ENCODE measurements at places on chromosomes 5 and 9.

- peak; percentile 70 for DNase-seq
Measured at GRCh38 chr5:171580502-171581265, 161.2 kb downstream of the FGF18 start.

DNA sequence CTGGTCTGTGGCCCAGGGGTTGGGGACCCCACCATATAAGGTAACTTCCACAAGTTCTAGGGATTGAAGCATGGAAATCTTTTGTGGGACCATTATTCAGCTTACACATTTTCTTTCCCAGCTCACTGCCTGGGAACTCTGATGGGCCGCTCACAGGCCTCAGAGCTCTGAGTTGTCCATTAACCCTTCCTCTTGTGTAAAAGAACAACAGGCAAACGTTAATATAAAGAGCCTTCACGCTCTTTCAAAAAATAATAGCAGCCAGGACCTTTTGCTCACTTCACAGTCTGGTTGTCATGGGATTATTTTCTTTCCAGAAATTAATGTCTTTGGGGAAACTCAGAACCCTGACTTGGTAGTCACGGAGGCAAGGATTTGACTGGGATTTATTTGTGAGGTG is 443.3 kb downstream of the AGTPBP1 start:
- no peak for DNase-seq

- no peak for DNase-seq
Measured at GRCh38 chr9:113267911-113268566, 7.3 kb downstream of the CDC26 start.

GRCh38 chr5:39513236-39513635 is 88.5 kb upstream of the DAB2 start:
- no peak for DNase-seq

GRCh38 chr5:167633114-167633513 is 658.3 kb upstream of the WWC1 start:
- DNase-seq: no peak

GRCh38 chr5:36593867-36594266 is 12.5 kb upstream of the SLC1A3 start:
- DNase-seq: no peak

DNA sequence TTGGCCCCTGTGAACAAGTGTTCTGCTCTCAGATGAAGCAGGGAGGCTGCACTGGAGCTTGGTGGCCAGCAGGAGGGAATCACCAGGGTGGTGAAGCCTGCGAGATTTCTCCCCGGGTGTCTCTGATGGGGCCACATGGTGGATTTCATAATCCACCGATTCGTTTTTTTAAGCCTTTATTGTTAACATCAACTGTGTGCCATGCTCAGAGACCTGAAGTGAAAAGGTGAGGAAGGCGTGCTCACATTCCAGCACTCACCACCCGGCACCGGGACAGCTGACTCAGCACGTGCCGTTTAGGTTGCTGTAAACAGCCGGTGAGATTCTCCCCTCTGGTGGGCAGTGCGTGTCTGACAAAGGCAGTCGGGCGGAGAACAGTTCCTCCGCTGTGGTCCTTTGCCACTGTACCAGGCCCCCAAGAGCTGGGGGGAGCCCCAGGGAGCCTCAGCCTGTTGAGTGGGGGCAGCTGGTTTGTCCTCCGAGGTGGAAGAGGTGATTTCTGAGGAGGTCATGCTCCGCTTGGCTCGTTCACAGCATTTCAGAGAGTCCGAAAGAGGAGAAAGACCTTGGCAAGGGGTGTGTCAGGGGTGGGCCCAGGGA is 12.7 kb upstream of the AHRR start:
- DNase-seq: no peak

DNA sequence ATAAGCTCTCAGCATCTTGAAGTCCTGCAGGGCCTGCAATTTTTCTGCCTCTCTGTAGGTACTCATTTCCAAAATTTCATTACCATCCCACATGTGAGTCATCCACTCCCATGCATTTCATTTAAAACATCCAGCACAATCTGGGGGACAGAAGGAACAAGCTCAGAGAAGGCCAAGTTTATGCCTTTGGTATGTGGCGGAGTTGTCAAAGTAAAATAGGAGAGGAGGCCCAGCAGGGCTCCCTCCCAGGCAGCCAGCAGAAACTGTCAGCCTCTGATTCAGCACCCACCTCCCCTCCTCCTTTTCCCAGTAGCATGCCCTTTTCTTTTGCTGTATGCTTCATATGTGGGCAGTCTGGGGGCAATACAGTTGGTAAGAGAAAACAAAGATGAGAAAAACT is 126.4 kb upstream of the ZNF366 start:
- no peak for DNase-seq

GRCh38 chr9:112831969-112832368 is 58.7 kb downstream of the SLC46A2 start:
- DNase-seq: no peak

- no peak for DNase-seq
Measured at GRCh38 chr5:143691945-143692290, 120.0 kb upstream of the HMHB1 start.

- DNase-seq: no peak
Measured at GRCh38 chr5:33857037-33857436, 34.8 kb downstream of the ADAMTS12 start.

DNA sequence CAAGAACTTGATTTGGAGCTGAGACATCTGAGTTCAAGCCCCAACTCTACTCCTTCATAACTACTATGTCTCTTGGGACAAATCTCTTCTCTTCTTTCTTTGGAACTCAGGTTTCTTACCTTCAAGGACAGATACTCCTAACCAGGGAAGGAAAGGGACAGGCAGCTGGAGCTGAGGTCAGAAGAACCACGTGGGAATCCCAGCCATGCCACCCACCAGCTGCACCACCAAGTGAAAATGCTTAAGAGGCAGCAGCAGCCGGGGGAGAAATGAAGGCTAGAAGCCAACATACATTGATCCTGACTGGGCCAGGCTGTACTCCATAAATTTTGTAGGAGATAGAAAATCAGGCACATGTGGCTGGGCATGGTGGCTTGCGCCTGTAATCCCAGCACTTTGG is 9.6 kb upstream of the OR5C1 start:
- DNase-seq: no peak

- DNase-seq: no peak
Measured at GRCh38 chr9:133368249-133368881, 7.5 kb downstream of the SURF4 start.

GRCh38 chr9:38178237-38178636 is 109.2 kb upstream of the SHB start:
- peak; percentile 80 for DNase-seq

DNA sequence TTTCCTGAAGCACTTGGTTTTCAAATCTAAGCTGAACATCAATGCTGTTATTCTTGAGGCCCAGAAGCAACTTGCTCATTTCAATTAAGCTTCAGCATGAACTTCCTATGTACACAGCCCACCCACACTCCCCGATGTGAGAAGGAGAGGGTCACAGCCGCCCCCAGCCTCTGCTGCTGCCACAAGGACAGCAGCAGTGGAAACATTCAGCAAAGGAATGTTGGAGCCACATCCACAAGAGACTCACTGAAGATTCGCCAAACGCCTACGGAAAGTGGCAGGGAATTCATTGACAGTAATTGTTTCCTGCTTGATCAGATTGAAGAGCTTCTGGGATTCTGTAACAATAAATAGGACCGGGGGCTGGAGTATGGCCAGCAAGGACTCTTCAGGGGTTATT is 2.9 kb downstream of the TGFBI start:
- no peak for DNase-seq

DNA sequence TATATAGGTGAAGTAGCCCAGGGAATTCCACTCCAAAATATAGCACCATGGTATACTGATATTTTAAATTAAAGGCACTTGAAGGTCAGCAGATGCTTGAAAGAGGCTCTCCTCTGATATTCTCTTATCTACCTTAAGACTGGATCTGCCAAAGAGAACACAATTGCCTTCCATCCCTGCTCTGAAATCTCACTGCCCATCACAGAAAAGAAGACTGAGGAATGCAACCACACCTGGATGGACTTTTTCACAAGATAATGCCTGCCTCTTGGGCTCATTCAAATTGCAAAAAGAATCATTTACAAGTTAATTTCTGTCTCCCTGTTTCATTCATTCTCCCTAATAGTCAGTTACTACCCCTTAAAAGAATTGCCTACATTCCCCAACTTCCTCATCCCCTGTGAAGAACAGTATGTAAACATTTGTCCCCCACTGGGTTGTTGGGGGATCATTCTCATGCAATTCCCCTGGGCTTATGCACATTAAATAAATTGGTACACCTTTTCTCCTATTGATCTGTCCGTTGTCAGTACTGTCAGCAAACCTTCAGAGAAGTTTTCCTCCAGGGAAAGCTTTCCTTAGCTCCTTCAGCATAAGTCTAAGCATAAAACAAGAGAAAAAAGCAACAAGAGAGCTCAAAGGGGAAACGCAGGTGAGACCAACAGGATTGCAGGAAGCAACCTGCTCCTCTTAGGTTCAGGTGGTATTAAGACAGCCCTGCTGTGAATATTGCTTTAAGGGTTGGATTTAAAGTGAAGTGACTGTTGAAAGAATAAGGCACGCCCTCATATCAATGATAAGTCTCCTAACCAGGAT is 171.4 kb upstream of the SLC30A5 start:
- DNase-seq: no peak

DNA sequence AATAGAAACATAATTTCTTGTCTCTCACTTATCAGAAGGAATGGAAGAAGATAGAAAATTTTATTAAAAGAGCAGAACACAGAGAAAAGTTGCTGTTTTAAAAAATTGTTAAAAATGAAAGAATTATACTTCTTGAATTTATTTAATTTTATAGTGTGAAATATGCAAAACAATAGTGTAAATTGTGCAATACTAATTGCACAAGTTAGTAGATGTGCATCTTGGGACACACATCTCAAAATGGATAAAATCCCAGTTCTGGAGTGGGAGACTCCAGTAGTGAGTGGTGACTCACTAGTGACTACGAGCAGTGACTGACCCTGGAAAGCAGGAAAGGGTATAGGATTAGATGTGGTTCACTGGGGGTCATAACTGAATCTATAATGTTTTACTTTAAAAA is 223.2 kb downstream of the MSX2 start:
- no peak for DNase-seq

DNA sequence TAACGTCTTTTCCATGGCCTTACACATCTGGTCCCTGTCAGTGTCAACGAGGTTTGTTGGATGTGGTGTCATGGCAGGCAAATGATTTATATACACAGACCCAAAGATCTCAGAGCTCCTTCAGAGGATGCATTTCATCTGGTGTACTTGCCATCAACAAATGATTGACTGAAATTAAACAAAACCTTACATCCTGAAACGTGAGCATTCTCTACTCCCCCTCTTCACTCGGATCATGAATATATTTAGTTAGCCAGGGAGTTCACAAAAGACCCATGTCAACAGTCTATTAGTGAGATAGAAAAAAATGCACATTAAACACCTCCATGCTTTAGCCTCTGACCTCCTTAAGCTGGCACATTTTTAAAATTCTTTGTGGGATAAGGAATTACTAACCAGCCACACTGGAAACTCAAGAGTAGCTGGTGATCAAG is 215.6 kb downstream of the EFNA5 start:
- DNase-seq: no peak

DNA sequence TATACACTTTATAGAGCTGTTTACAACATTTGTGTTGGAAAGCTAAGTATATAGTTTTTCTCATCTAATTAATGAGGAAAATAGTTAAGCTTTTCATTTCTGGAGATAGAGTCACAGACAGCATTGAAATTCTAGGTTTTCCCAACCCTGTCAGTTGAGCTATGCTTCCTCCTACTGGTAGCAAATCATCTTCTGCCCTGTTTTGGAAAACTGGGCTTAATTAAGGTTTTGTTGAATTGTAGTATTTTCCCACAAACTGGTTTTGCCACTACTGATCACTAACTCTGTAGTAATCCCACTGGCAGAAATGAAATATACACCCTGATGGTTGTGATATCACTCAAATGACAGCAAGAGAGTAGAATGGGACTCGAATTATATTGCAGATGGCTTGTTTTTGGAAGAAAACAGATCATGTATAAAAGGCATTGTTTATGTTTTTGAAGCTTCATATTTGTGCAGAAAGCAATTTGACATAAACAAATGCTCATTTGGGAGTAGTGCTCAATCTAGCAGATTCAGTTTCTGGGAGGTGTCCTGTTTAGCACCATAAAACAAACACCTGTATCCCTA is 46.6 kb downstream of the CD180 start:
- DNase-seq: peak; percentile 19

DNA sequence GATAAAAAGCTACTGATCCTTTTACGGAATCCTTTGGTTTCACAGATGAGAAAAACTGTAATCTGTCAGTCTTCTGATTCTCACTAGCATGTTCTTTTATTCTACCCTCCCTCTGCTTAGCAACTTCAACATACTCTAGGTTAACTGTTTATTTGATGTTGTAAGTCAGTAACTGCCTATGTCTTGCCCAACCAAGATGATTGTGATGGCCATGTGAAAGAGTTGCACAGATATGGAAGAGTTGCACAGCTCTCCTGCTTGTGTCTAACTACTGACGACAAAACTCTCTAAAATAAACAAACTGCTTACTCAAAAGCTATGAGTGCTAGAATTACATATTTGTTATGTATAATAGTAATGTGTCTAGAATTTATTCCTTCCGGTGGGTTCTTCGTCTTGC is 227.3 kb upstream of the DAB2 start:
- no peak for DNase-seq

- no peak for DNase-seq
Measured at GRCh38 chr9:94534901-94535300, 20.0 kb upstream of the PCAT7 start.

DNA sequence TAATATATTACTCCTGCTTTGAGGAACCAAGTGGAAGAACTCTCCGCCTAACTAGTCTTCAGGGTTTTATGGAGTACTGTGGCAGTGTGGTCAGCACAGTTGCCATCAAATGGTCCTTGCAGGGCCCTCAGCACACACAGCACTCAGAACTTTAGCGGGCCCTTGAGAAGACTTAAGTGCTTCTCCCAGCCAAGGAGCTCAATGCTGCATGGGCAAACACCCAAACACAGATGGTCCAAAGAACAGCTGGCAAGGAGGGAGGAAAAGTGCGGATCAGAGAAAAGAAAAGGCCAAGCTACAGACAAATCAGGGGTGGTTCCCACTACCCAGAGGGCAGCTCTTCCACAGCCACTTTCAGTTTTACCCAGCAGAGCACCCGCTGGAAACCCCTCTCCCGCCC is 98.6 kb downstream of the SPOCK1 start:
- no peak for DNase-seq

GRCh38 chr9:99368341-99369326 is 146.6 kb downstream of the SEC61B start:
- DNase-seq: peak; percentile 78

Data from inflammatory macrophage treated with lipopolysaccharide for 1 hour (primary cell).